SK-MEL-5 (cell line): ENCODE measurements at places on chromosomes 16 and 17.

- peak; percentile 13 for DNase-seq
These were observed 22.8 kb downstream of the OMG start for GRCh38 chr17:31274252-31274651.

DNA sequence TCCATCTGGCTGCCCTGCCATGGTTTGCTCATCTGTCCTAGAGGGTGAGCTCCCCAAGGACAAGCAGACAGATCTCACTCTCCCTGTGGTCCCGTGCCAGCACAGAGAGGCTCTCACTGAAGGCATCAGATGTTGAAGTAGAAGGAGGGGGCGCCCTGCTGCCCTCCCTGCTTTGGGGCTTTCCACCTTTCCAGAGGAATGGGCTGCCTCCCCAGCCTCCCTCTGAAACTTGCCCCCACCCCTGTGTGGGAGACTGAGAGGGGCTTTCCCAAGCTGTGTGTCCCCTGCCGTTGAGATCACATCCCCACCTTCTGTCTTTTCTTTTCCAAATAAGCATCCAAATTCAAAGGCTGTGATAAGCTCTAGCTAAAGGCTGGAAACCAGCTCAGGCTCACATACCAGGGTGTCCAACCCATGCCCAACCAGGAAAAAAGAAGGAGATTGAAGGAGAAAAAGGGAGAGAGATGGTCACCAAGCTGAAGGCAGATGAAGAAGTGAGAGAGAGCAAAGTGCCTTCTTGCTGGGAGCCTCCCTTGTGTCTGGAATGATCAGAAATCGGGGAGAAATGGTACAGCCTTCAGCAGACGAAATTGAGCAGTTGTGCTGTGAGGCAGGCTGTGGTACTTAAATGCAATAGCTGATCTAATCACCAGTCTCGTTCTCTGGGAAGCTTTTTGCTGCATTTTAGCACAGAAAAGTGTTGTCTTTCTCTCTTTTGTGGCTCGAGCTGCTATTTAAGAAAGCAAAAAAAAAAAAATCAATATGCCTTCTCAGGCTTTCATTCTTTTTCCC, 145.9 kb upstream of the LHX1 start:
- DNase-seq: no peak

DNA sequence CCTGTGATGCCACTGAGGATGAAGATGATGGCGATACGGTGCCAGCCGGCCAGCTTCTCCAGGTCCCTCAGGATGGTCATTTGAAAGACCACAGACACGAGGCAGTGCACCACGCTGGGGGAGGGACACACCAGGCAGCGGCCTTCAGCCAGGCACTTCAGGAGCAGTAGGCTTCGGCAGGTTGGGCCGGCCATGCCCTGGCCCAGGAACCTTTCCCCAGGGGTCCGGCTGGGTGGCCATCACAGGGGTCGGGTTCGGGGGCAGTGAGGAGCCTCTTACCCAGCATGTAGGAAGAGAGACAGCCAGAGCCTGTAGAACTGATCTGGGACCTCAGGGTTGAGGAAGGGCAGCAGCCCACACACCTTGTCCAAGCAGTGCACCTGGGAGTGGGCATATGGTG, 5.3 kb downstream of the AANAT start:
- no peak for DNase-seq

GRCh38 chr16:83400234-83400633, 407.5 kb upstream of the HSBP1 start:
- peak; percentile 18 for DNase-seq

- no peak for DNase-seq
These were observed 48.3 kb downstream of the C17orf67 start for GRCh38 chr17:56785405-56785804.

- DNase-seq: peak; percentile 81
These were observed 13.6 kb downstream of the CEP20 start for GRCh38 chr16:15874745-15875314.

GRCh38 chr17:34416116-34416515, 53.1 kb upstream of the CCL1 start:
- no peak for DNase-seq

DNA sequence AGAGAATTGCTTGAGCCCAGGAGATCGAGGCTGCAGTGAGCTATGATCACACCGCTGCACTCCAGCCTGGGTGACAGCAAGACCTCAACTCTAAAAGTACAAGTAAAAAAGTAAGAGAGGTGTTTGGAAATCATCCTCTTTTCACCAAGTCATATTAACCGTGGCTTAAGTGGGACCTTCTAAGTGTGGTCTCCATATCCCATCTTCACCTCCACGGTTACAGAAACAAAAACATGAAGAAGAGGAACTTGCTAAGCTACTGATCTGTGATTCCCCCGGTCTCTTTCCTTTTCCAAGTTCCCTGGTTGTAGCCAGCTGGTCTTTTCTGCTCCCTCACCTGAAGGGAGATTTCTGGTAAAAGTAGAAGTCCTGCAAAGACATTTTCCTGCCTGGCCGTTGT, 389.4 kb downstream of the CPPED1 start:
- DNase-seq: no peak

DNA sequence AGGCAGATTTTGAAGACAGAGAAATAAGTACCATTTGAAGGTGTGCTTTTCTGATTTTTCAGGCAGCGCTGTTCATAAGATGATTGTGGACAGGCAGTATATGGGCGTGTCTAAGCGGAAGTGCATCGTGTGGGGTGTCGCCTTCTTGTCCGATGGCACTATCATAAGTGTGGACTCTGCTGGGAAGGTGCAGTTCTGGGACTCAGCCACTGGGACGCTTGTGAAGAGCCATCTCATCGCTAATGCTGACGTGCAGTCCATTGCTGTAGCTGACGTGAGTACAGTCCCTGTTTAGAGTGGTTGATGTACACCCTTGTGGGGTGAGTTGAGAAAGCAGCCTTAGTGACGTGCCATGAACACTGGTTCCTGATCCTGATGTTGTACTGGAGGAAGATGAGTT, 10.7 kb downstream of the UTP4 start:
- peak; percentile 55 for DNase-seq

DNA sequence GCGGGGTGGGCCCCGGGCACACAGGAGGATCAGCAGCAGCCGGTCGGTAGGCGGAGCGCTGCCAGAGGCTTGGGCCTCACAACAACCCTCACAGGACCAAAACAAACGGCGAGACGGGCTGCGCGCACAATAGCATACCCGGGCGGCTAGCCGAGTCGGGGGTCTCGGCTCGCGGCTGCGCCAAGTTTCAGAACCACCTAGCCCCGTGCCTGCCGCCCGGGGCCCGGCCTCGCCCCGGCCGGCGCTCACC, 732 bp downstream of the ULK2 start:
- DNase-seq: peak; percentile 44

- DNase-seq: no peak
These were observed 25.9 kb downstream of the PIPOX start for GRCh38 chr17:29068818-29069217.

- DNase-seq: no peak
These were observed 709 bp downstream of the RAB34 start for GRCh38 chr17:28716740-28717577.
